ENCODE measurements at places on chromosomes 6 and 20. TPM values are rescaled to one million over a fixed set of nuclear protein-coding genes. Genes with fewer than 3 reads are reported as not detected.

DNA sequence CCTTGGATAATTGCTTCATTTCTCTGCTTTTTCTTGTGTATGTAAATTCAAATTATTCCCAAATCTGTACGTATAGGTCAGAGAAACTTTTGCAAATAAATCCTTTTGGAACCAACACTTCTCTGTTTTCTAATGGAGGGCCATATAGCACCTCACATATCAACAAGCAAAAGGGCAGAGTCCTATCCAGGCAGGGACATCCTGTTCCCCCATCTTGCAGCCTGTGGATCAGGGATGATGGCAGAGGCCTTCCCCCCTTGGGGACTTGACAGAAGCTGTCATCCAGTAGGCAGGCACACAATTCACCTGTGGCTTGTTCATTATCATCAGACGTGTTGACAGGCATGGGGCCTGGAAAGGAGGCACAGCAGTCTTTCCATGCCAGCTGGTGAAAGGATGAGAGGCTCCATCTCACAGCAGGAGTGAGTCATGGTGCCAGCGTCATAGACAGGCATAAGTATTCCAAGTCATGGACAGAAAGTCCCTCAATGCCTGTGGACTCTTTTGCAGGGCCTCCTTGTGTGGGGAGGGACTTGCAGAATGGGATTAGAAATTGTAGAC, 31.8 kb upstream of the PLEKHG1 start:
- no peak for DNase-seq

DNA sequence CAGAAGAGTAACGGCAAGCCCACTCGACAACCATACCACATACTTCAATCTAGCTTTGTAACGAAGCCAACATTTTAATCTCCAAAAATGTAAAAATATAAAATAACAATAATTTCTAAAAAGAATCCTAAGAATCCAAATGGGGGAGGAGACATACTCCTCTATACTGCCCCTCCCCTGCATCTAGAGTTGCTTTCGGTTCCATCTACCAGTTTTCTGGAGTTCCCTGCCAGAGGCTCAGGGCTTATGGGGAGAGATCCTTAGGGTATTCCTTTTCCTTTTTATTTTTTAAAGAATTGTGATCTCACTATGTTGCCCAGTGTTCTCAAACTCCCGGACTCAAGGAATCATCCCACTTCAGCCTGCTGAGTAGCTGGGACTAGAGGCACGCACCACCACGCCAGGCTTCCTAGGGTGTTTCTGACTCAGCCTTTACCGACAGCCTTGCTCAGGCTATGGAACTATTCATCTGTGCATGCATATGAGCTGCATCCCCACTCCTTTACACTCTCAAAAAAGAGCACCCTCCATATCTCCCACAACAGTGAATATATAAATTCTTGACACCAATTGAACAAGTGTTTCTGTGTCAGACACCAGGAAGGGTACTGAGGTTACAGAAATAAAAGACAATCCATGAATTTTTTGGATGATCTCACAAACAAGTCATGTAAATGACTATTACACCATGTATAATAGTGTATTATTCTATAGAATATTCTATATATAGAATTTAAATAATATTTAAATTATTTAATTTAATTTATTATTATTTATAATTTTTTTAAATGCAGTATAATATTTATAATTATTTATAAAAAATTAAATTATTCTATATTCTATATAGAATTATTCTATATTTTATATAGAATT, 40.7 kb upstream of the UBR2 start:
- DNase-seq: no peak

WDR46 gene
- 60.9 TPM for polyA plus RNA-seq

DNA sequence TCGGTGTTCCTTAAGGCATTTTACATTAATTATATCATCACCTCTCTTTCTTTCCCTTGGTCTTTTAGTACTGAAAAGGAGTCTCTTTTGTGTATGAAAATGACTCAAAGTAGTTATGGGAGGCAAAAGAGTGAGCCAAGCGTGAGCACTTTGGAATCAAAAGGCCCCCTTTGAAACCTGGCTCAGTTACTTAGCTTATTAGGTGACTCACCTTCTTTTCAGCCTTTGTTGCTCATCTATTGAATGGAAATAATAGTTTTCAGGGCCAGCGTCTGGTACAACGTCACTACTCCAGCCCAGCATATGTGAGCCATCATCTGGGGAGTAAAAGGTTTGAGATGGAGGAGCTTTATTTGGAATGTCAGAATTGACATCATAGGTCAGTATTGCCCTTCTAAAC, 147.4 kb upstream of the SCGN start:
- DNase-seq: no peak

DNA sequence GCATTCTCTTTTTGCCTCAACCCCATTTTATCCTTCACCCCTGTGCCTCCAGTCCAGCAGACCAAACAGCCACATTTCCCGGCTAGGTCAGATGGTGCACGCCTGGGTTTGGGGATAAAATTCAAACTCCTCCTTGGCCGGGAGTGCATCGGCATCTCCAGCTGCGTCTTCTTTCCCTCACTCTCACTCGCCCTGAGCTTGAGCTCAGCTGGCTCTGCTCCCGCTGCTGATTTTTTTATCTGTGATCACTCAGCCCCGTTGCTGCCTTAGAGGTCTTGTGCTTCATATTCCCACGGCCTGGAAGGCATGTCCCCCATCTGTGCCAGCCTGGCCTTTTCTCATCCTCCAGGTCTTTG, 6.8 kb upstream of the EZR start:
- DNase-seq: no peak

Measured in left renal pelvis (tissue), 4 donors.